ENCODE measurements at places on chromosomes 7 and 10.

GRCh38 chr10:114478281-114478680, 74.0 kb upstream of the AFAP1L2 start:
- DNase-seq, result no peak

- no peak for DNase-seq
These were observed 30.9 kb upstream of the SLC16A12 start for GRCh38 chr10:89566095-89566950.

DNA sequence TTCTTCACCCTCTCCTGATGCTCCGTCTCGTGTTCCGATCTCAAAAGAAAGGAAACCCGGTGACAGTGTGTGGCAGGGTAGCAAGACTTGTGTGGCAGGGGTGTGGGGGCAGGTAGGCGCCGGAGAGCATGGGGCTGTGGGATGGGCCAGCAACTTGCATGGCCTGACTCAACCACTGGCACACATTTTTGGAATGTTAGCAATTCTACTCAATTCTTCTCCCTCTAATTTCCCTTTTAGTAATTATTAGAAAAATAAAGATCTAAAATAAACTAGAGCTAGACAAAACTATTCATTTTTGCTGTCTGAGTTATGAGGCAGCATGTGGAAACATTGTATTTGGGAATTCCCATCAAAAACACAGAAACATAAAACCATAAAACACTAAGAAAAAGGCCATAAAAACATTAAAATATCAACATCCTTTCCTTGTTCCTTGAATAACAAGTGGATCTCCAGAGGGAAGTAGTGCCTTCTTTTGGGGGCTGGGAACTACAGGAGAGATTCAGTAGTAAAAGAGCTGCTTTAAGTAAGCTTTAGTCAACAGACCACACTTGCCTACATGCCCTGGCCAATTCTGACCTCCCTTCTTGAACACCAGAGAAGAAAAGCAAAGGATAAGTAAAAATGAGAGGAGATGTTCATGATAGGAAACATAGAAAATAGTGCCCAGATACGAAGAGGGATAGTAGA, 21.8 kb downstream of the SEMA3C start:
- peak; percentile 31 for DNase-seq

GRCh38 chr7:79502151-79502550, 48.7 kb upstream of the MAGI2 start:
- no peak for DNase-seq

DNA sequence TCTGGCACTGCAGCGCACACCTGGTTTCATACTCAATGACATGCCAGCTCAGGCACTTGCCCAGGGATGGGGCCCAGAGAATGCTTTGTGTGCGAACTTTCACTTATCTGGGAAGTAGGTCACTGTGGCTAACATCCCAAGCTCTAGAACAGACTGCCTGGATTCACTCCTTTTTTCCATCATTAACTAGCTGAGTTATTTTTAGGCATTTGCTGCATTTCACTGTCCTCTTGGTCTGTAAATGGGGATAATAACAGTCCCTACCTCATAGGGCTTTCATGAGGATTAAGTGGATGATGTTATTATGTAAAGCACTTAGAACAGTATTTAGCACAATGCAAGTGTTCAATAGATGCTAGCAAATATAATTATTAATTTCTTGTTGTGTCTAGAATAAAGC, 98.7 kb upstream of the DOCK1 start:
- no peak for DNase-seq

- no peak for DNase-seq
These were observed 118.8 kb downstream of the RELN start for GRCh38 chr7:103870664-103871063.

GRCh38 chr7:3712841-3713240, 411.8 kb downstream of the SDK1 start:
- no peak for DNase-seq

GRCh38 chr7:138868711-138869110, 70.7 kb upstream of the ATP6V0A4 start:
- DNase-seq, result no peak

DNA sequence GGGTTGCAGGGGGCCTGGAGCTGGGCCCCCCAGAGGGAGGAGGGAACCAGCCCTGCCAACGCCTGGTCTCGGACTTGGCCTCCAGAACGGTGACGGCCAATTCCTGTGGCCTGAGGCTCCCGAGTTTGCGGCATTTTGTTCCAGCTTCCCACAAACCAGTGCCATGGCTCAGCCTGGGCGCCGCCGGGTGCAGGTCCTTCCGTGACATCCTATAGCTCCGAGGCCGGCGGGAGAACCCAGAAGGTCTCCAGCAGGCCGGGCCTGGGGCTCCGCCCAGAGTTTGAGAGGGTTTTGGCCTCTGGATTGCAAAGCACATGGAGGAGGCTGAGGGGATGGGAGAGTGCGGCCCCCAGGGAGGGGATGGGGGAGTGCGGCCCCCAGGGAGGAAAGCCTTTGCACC, 92.6 kb downstream of the UNCX start:
- DNase-seq, result no peak

DNA sequence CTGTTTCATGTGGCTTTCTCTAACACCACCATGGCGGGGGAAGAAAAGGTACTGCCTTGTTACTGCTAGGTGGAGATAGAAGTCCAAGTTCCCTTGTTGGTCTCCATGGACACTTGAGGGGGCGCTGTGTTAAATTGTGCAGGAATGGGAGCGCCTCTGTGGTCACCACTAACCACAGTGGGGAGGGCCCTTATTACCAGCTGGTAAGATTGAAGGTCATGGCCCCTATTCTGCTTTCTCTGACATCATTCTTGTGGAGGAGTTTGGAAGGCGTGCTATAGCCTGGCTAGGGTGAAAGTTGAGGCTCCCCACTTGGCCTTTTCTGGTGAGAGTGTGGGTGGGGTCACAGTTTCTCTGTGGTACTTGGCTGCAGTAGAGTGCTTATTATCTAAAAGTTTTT, 14.9 kb upstream of the MXI1 start:
- DNase-seq, result no peak

DNA sequence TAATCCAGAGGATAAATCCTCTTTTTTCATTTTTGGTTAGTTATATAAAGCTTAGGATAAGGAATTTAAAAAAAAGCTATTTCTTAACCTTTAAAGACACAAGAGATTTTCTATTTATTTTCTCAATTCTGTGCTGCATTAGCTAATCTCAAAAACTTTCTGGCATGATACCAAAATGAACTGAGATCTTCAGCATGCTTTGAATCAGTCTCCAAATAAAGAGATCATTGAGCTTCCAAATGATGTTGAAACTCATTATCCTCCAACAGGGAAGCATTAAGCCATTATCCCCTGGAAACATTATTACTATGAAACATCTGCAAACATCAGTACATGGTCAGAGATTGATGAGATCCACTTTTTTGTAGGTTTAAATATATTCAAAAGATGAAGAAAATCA, 350.3 kb upstream of the TEX47 start:
- no peak for DNase-seq

DNA sequence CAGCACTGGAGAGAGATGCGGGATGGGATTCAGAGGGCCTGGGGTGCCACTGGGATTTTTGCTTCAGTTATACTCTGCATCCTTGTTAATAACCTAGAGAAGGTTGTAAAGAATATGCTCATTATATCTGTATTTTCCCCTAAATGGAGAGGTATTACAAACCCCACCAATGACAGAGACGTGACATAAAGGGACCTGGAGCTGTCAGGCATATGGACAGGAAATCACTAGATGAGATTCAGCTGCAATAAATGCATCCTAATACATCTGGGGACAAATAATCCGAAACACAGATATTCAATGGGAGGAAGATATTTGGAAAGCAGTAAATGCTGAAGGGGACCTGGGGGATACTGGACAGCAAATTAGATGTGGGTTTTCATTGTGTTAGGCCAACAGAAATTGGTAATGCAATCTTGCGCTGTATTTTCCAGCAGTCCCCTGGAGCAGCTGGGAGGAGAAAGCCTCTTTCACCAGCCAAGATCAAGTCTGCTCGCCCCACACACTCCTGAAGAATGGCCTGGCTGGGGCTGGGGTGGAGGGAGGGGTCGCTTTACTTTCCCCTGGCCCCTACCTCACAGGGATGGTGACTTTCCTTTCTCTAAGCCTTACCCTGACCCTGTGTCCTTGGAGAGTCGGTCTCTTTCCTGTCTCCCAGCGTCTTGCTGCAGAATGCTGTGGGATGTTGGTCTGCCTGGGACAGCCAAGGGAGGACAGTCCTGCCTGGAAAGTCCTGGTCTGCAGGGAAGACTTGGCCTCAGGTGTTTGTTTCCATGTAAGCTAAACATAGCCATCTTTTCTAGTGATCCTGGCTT, 653.8 kb downstream of the LRMDA start:
- DNase-seq, result no peak

Data from AG20443 (cell line).